ENCODE measurements at places on chromosomes 12 and 14. TPM values are rescaled to one million over a fixed set of nuclear protein-coding genes. Genes with fewer than 3 reads are reported as not detected.

The NID2 gene
- total RNA-seq = 52.8 TPM

The SLC17A8 gene
- 0.40 TPM for total RNA-seq

The DEPDC4 gene
- total RNA-seq = 4.8 TPM

The SYNE3 gene
- total RNA-seq = 2.0 TPM

The RIMBP2 gene
- total RNA-seq = 4.4 TPM

The HAL gene
- 1.3 TPM for total RNA-seq

The HVCN1 gene
- total RNA-seq = 1.8 TPM

The NAP1L1 gene
- 352 TPM for total RNA-seq

The RIN3 gene
- total RNA-seq = 4.2 TPM

The CLEC2B gene
- 5.0 TPM for total RNA-seq

The NFATC4 gene
- 37.8 TPM for total RNA-seq

The LGR5 gene
- total RNA-seq = 7.2 TPM

The ING4 gene
- total RNA-seq = 35.7 TPM

The ZNF705A gene
- total RNA-seq = not detected

The LRRC74A gene
- total RNA-seq = not detected

The OR4L1 gene
- total RNA-seq = not detected

The COX8C gene
- total RNA-seq = not detected

The NCOR2 gene
- 40.3 TPM for total RNA-seq

The MAP1LC3B2 gene
- total RNA-seq = not detected

The MMP19 gene
- 6.4 TPM for total RNA-seq

The CACNA2D4 gene
- total RNA-seq = 4.7 TPM

The STAB2 gene
- 0.08 TPM for total RNA-seq

The RTL1 gene
- 2.6 TPM for total RNA-seq

The GPRC5D gene
- not detected for total RNA-seq

The PLCZ1 gene
- not detected for total RNA-seq

The P2RX2 gene
- not detected for total RNA-seq

The SERPINA9 gene
- 0.60 TPM for total RNA-seq

The IAPP gene
- total RNA-seq = not detected

The ASB2 gene
- total RNA-seq = 1.8 TPM

The SMIM41 gene
- not detected for total RNA-seq

The ADAMTS20 gene
- total RNA-seq = 0.36 TPM

The HOXC4 gene
- total RNA-seq = 1.5 TPM

The KLHL33 gene
- not detected for total RNA-seq

The KRT6C gene
- 0.32 TPM for total RNA-seq

The GLIPR1L2 gene
- not detected for total RNA-seq

The RPS26 gene
- total RNA-seq = 665 TPM
